ENCODE measurements at places on chromosomes 11 and 22.
A peak's percentile ranks its signal among the peaks of the same experiment; 100 is the strongest.

- no peak overlapping the region for H3K27ac ChIP-seq
- H3K4me1 ChIP-seq = peaks cover 26% of the 10 kb centered on the region
- peaks cover 3% of the 10 kb centered on the region for H3K36me3 ChIP-seq
- no peak for DNase-seq
- no peaks in the 10 kb centered on the region for H3K27me3 ChIP-seq
Observed at GRCh38 chr22:17982572-17983141, 41.7 kb downstream of the MICAL3 start.

- H3K4me3 ChIP-seq = no peak overlapping the region
- no peaks in the 10 kb centered on the region for H3K27me3 ChIP-seq
- peaks cover 27% of the 10 kb centered on the region for H3K36me3 ChIP-seq
- peaks cover 11% of the 10 kb centered on the region for H3K4me1 ChIP-seq
- H3K27ac ChIP-seq = no peak overlapping the region
Observed at GRCh38 chr11:121059605-121060004, 35.7 kb downstream of the TBCEL start.

DNA sequence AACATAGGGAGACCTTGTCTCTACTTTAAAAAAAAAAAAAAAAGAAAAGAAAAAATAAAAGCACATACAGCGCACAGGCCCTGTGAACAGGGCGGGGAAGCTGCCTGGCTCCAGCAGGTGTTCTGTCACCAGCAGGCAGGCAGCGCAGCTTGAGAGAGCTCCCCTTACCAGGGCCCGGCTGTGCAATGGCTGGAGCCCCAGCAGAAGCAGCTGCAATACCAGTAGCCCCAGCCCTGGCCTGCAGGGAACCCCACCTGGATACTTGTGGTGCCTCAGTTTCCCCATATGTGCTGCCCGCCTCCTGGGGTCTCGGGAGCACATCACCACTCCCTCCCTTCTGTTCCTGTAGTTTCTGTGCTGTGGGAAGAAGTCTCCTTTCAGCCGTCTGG is 12.3 kb downstream of the TSPAN32 start:
- no peak overlapping the region for H3K4me3 ChIP-seq
- DNase-seq = no peak
- H3K36me3 ChIP-seq = no peaks in the 10 kb centered on the region
- no peaks in the 10 kb centered on the region for H3K27me3 ChIP-seq
- no peaks in the 10 kb centered on the region for H3K4me1 ChIP-seq

- peaks cover 10% of the 10 kb centered on the region for H3K36me3 ChIP-seq
- peak overlapping the region; percentile 79 for H3K4me3 ChIP-seq
- peaks cover 5% of the 10 kb centered on the region for H3K4me1 ChIP-seq
- H3K27me3 ChIP-seq = no peaks in the 10 kb centered on the region
Observed at GRCh38 chr11:820655-821511, 2.2 kb downstream of the PNPLA2 start.

DNA sequence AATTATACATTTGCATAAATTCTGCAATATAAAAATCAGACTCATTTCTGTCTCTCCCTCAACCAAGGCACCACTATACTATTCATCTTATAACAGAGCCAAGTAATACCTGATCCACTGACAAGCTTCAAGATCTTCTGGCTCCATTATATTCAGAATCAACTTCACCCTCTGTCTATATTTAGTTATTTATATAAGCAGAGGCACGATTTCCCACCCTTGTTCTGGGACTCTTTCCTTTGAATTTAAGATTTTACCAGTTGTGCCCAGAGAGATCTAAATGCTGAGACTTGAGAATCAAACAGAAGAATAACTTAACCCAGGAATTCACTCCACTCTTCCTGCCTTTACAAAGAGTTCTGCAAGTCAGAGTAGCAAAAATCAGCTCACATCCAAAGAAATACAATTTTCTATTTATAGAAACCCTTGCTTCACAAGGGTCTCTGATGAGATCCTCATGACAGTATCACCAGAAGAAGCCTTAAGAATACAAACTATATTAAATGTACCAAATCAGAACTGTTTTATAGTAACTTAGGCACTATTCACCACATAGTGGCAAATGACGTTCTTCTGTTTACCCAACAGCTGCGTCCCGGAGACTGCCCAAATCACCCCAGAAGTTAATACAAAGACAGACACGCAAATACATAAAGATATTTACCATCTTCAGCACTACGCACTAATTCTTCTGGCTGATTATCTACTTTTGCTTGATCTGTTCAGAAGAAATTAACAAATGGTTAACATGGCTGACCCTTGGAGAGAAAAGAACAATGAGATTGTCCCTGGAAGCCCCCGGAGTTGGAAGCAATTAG is 32.3 kb upstream of the CCDC89 start:
- peaks cover 5% of the 10 kb centered on the region for H3K4me1 ChIP-seq
- H3K4me3 ChIP-seq = no peak overlapping the region
- DNase-seq = no peak
- H3K36me3 ChIP-seq = peaks cover 5% of the 10 kb centered on the region

DNA sequence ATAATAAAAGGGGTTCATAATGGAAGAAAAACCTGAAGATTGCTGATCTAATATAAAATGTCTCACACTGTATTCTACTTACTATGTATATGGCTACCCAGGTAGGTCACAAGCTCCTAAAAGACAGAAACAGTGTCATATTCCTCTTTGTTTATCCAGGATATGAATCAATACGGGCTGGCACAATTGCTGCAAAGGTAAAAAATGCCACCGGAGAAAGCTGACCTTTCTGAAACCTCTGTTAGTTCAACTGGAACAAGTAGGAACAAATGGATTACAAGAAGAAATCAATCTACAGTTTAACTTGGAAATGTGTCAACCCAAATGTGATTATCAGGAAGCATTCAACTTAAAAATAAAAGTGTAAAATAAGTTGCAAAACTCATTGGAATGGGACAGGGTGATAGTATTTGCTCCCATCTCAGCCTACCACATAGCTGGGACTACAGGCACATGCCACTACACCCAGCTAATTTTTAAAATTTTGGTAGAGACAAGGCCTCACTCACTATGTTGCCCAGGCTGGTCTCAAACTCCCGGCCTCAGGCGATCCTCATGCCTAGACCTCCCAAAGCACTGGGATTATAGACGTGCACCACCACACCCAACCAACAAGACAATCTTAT is 27.6 kb downstream of the SLC35F2 start:
- H3K27me3 ChIP-seq = no peaks in the 10 kb centered on the region
- no peak overlapping the region for H3K27ac ChIP-seq
- H3K4me1 ChIP-seq = peaks cover 3% of the 10 kb centered on the region
- no peaks in the 10 kb centered on the region for H3K36me3 ChIP-seq
- H3K4me3 ChIP-seq = no peak overlapping the region

- no peaks in the 10 kb centered on the region for H3K36me3 ChIP-seq
- no peak for DNase-seq
- no peaks in the 10 kb centered on the region for H3K27me3 ChIP-seq
- no peak overlapping the region for H3K27ac ChIP-seq
- no peaks in the 10 kb centered on the region for H3K4me1 ChIP-seq
Observed at GRCh38 chr11:42631220-42631843, 680.5 kb upstream of the API5 start.

GRCh38 chr11:126173257-126173656 is 38.2 kb downstream of the RPUSD4 start:
- peaks cover 2% of the 10 kb centered on the region for H3K27me3 ChIP-seq
- no peaks in the 10 kb centered on the region for H3K36me3 ChIP-seq
- no peak for DNase-seq
- no peak overlapping the region for H3K27ac ChIP-seq
- no peaks in the 10 kb centered on the region for H3K4me1 ChIP-seq
- no peak overlapping the region for H3K4me3 ChIP-seq

DNA sequence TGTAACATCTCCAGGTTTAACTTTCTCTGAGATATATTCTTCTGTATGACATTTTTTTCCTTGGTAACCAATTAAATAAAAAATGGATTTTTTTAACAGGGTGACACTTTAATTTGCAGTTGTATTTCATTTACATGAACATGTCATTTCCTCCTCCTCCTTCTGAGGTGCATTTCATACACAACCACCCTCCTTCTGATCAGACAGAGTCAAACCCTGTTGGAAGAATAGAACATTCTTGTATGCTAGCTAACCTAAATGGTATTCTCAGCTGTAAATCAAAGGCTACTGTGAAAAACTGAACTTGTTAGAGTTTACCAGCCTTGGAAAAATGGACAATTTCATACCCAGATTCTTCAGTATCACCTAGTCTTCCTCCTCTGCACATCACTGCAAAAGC is 52.7 kb upstream of the CHRM4 start:
- H3K4me1 ChIP-seq = peaks cover 10% of the 10 kb centered on the region
- H3K27me3 ChIP-seq = no peaks in the 10 kb centered on the region
- H3K36me3 ChIP-seq = peaks cover 16% of the 10 kb centered on the region
- no peak for DNase-seq
- no peak overlapping the region for H3K4me3 ChIP-seq

GRCh38 chr11:117752721-117753237 is 44.2 kb downstream of the DSCAML1 start:
- no peaks in the 10 kb centered on the region for H3K4me1 ChIP-seq
- no peak for DNase-seq
- no peak overlapping the region for H3K4me3 ChIP-seq
- H3K36me3 ChIP-seq = no peaks in the 10 kb centered on the region
- H3K27ac ChIP-seq = no peak overlapping the region

GRCh38 chr11:119110439-119110838 is 3.3 kb downstream of the C2CD2L start:
- H3K4me1 ChIP-seq = peaks cover 39% of the 10 kb centered on the region
- no peak overlapping the region for H3K4me3 ChIP-seq
- no peak overlapping the region for H3K27ac ChIP-seq
- peaks cover 48% of the 10 kb centered on the region for H3K36me3 ChIP-seq
- no peak for DNase-seq

- H3K36me3 ChIP-seq = no peaks in the 10 kb centered on the region
- DNase-seq = no peak
- no peaks in the 10 kb centered on the region for H3K4me1 ChIP-seq
- H3K27ac ChIP-seq = no peak overlapping the region
- no peaks in the 10 kb centered on the region for H3K27me3 ChIP-seq
Observed at GRCh38 chr11:11370255-11370961, 17.4 kb upstream of the CSNK2A3 start.

Measured in T-helper 2 cell treated with Interferon-gamma antibody and Interleukin-4, amounts not matched to agents 5 μg/mL and 100 μg/mL, for 36 hours (primary cell).